ENCODE measurements at places on chromosomes 2 and 18.
A peak's percentile ranks its signal among the peaks of the same experiment; 100 is the strongest.

GRCh38 chr2:47177043-47177565 is 22.0 kb upstream of the STPG4 start:
- no peak for DNase-seq

- no peak for DNase-seq
These were observed 513.8 kb downstream of the ZEB2 start for GRCh38 chr2:144006139-144006538.

- no peak for DNase-seq
These were observed 76.6 kb upstream of the ZFP36L2 start for GRCh38 chr2:43302961-43303494.

DNA sequence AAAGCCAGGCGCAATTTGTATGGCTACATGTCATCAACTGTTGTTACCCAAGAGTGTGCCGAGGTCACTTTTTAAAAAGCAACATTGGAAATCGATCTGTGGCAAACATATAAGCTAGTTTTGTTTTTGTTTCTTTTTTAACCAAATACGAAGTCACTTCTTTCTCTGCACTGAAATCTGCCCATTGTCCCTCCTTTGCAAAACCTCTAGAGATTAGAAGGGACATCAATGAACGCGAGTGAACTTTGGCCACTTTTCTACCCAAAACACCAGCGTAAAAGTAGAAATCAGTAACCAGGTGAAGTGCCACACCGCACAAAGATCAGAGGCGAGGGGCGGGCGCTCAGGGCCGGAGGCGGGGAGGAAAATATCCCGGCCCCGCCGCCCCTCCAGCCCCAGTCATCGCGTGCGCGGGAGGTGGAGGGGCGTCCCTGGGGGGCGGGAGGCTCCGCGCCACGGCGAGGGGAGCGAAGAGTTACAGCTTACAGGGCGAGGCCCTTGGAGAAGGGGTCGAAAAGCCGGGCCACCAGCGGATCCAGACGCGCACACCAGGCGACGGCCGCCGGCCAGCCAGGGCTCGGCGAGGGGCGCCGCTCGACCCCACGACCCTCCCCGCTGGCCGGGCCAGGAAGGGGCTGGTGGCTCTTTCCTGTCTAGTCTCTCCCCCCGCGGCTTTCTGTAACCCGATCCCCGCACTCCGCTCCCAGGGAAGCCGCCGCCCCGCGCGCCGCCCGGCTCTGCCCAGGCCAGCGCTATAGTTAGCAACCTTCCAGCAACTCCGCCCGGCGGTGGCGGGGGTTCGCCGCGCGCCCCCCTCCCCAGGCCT is 993 bp downstream of the RBMS1 start:
- no peak for DNase-seq

DNA sequence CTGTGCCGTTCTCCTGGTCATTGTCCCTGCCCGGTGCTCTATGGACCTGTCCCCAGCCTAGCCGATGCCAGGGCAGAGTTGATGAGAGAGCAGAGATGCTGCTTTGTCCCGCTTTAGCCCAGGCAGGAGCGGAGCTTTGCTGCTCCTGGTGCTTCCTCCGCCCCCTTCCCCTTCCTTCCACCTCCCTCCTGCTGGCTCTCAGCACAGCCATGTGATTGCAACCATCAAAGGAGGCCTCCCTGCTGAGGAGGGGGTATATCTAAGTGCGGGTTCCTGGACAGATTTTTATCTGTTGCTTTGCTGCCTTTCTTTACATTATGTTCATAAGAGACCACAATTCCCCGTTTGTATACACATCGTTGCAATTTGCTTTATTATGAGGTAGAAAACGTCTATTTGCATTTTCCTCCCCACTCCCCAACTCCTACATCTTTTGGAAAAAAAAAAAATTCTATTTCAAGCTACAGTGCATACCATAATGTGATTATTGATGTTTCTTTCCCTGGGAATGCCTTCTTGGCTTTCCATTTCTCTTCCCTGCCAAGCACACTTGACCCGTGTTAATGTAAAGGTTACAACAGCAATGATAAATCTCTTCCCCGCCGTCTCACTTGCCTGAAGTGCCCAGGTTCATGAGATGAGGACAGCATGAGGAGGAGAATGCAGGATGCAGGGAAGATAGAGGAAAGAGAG is 25.4 kb downstream of the ALPK2 start:
- DNase-seq = peak; percentile 50

DNA sequence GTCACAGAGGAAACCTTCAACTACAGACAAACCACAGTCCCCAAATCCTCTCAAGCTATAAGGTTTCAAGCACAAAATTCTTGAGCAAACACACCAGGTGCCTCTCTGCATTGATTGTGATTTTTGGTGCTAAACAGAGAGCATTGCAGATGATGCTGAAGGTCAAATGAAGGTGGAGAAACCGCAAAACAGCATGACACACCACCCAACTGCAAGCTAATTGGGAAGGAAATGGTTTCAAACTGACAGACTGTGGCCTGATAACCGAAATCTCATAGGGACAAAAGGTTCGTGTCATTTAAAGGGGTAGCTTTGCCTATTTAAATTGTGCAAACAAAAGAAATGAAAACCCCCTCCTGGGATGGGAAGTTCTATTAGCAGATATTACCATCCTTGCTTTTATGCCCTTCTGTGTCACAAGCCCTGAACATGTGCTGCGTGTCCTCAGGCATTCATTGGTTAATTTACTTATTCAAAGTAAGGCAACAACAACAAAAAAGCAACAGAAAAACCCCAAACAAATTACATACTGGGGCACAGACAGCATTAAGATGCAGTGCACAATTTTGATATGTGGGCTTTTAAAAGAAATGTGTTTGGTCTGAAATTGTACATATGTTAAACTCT is 154.9 kb downstream of the AQP4 start:
- DNase-seq = peak; percentile 98

DNA sequence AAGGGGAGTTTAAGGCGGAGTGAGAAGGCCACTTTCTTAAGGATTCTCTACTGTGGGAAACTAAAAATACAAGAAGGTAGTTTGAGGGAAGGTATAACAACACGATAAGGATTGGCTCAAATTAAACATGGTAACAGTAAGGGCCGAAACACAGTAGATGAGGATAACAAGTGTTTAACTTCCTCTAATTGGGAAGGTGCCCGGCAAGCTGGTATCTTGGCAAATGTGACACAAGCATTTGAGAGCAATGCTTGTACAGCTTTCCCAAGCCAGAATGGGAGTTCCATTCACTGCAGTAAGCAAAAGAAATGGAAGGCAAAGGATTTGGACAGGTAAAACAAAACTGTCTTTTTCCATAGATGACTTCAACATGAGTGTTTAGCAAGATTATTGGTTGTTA is 19.8 kb downstream of the USP40 start:
- no peak for DNase-seq

- DNase-seq = no peak
These were observed 12.8 kb upstream of the MAP3K20 start for GRCh38 chr2:173062801-173063200.

DNA sequence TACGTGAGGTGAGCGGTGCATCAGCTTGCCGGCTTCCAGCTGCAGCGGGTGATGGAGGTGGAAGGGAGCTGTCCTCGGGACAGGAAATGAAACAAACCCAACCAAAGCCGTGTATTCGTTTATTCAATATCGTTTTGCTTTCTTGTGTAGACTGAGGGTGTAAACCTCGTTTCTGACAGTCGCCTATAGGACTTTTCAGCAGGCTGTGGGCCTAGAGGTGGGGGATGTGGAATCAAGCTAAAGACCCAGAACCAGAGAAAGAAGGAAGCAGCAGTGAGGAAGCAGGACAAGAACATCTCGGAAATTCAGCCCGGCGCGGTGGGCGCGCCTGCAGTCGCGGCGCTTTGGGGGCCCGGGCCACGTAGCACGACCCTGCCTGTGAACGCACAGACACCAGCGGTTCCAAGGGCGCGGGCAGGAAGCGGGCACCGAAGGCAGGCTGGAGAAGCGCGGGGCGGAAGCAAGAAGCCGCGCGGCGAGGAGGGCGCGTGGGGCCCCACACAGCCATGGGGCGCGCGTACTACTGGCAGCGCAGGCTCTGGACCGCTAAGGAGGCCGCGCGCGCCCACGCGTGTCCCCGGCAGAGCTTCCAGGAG is 755 bp upstream of the ATP9B start:
- no peak for DNase-seq

DNA sequence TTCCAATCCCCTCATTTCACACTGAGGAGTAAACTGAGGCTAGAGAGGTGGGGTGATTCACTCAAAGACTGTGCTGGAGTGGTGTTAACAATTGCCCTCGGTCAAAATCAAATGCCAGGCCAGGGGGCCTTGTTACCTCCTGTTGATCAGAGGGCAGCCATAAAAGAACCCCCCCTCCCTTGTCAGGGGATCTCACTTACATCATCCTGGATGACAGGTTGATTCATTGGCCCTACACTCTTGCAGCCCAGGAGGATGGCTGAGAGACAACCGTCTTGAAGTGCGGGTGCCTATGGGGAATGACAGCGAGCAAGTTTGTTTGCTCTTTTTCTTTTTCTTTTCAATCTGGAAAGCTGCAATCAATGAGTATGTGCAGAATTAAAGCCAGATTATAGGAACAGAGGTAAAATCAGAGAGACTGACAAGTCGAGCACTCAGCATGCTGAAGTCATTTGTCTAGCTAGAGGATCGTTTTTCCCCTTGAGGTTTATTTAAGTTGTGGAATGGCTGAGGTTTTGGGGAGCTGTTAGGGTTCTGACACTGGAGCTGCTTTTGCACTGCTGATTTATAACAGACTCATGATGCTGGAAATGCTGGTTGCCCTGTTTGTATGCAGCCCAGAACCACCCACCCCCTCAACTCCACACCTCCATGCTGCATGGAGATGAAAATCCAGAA is 26.4 kb upstream of the NRP2 start:
- no peak for DNase-seq

DNA sequence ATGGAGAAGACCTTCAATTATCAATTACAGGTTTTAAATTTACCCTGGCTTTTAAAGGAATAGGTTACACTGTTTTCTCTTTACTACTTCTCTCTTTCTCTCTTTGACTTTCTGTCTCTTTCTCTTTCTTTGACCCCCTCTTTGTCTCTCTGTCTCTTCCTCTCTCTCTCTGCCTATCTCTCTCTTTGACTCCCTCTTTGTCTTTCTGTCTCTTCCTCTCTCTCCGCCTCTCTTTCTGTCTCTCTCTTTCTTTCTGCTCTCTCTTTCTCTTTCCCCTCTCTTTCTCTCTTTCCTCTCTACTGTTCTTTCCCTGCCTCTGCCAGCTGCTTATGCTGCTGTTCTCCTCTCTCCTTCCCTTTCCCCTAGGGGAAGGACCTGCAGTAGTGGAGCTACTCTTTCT is 175.7 kb downstream of the MTCL1 start:
- DNase-seq = no peak

DNA sequence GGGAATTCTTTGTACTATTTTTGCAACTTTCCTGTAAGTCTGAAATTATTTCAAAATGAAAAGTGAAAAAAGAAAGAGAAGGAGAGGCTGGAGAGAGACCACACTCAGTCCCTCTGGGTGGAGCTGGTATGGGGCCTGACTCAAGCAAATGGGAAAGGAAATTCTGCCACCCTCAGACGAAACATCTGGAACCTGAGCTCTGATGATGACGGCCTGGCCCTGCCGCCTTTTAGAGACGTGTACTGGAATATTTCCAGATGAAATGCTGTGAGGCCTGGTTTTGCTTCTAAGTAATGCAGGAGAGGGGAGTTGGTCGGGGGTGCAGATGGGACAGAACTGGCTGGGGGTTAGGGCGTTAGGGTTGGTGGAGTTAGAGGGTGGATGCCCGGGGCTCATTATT is 57.4 kb upstream of the GLI2 start:
- no peak for DNase-seq

DNA sequence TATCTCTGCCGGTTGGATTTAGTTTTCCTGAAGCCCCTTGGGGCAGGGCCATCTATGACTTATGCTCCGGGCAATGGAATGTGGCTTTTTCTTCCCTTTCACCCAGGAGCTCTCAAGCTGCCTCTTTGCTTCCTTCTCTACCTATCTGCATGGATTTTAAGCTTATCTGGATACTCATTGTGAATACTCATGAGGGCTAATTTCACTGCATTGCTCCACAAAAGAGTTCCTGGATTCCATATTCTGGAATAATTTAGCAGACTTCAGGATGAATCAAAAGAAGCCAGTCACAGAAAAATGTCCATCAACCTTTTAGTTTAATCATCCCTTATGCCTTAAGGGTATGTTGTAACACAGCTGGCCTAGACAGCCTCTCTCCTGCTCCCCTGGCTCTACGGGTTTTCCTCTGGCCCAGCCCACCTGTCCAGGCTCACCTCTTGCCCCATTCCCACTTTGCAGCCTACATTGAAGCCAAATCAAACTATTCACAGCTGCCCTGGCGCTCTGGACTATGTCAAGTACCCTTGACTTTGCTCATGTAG is 122.8 kb upstream of the RMDN2 start:
- DNase-seq = no peak

GRCh38 chr2:8636041-8636491 is 45.8 kb upstream of the ID2 start:
- no peak for DNase-seq

GRCh38 chr2:54523324-54523959 is 67.3 kb downstream of the SPTBN1 start:
- peak; percentile 32 for DNase-seq

DNA sequence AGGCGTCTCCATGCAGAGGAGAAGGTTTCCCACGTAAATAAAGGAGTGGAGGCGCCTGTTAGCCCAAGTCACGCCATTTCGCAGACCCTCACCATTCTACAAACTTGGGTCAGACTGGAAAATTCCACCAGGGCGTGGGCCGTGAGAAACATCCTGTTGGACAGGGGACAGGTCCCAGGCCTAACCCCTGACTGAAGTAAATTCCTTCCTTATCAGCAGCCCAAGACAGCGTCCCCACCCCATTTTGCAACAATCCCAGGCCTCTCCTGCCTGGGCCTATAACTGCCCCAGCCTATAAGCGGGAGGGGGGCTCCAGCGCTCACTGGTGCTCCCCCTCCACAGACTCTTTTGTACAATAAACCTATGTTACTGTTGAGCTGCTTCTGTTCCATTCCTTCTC is 57.3 kb upstream of the CBLN2 start:
- DNase-seq = no peak

DNA sequence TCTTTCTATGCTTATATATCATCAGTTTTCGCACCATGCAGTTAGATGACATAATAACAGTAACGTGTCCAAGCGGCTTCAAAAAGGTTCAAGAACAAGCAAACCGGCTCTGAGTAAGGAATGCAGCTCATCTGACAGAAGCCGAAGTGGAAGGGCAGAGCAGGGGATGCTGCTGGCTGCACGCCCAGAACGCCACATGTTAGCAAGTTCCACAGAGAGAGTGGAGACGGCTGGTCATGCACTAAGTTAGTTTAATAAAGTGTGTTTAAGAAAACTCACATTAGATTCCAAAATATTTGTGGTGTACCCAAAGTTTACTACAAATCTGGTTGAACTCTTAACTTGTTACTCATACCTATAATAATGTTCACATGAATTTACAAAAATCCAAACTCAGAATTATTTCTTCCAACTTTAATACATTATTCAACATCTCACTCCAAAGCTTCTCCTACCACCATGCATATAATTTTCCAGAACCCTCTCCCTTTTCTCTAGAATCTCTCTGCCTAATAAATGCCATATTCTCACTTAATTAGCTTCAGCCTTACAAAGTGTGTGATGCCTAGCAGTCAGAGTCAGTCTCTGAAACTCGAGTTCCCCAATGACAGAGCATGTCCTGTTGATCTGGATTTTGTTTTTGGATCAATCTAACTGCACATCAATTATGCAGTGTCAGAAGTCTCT is 170.0 kb downstream of the DNAH7 start:
- no peak for DNase-seq
